AG10803 (cell line): ENCODE measurements at places on chromosomes 2 and 18.

GRCh38 chr2:153077311-153077710 is 358.9 kb downstream of the ARL6IP6 start:
- DNase-seq, result no peak

DNA sequence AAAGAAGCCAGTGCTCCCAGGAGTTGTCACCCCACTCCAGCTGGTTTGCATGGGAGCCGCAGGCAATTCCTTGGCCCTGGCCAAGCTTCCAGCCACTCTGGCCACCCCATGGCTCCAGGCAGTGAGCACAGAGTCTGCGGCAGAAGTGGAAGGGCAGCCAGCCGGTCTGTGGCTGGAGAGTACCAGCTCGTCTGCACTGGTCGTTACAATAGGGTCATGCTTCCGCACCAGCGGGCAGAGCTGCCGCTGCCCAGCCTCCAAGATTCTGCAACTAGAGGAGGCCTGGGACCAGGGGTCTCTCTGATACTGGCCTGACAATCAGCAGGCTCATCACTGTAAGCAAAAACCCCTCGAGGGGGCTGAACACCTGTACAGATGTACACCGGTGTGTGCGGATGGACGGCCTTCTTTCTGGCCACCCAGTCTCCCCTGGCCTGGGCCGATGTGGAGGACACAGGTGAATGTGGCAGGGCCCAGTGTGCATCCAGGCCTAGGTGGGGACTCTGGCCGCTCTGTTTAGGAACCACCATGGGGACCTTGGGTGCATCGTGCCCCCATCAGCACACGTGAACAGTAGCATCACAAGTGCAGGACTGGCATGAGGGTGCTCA is 51.9 kb upstream of the ODC1 start:
- DNase-seq, result no peak

DNA sequence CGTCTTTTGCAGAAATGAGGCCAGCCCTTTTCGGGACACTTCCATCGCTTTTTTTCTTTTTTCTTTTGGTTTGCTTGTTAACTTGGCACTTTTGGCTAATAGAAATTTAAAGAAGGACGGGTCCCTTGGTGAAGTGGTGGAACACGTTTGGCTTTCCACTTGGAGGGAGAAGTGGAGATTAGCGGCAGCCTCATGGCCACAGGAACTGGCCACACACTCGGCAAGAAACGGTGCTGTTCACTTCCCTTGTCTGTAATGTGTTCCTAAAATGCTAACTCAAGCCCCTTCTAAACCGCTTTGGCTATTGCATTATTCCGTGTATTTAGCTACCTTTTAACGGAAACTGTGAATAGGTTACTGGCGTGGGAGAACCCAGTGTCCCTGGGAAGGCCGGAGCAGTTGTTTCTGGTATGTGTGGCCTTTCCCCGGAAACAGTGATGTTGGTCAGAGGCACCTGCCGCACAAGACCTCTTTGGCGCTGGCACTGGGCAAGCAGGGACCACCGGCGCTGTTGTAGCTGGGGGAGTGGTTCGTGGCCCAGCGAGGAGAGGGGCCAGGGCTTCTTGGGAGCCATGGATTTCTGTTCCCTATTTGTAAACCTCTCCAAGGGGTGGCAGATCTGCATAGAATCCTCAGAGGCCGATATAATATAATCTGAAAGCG is 981 bp downstream of the RAMP1 start:
- DNase-seq, result no peak

- peak; percentile 56 for DNase-seq
These were observed 2.4 kb upstream of the HOXD12 start for GRCh38 chr2:176096986-176097819.

GRCh38 chr18:57122936-57123510 is 23.9 kb upstream of the BOD1L2 start:
- DNase-seq, result no peak

GRCh38 chr2:218137514-218137913 is 11.7 kb downstream of the CXCR2 start:
- DNase-seq, result no peak

GRCh38 chr2:216149741-216150140 is 40.6 kb downstream of the XRCC5 start:
- peak; percentile 25 for DNase-seq

DNA sequence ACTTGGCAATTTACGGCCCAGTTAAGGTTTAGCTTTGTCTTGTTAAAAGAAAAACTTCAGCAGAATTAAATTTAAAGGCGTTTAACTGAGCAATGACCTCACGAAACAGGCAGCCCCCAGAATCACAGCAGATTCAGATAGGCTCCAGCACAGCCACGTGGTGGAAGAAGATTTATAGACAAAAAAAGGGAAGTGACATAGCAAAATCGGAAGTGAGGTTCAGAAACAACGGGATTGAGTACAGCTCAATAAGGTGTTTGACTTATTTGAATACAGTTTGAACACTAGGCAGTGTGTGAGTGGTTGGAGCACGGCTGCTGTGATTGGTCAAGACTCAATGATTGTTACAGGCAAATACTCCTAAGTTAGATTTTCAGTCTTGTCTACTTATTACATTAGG is 79.8 kb downstream of the MOGAT1 start:
- no peak for DNase-seq

GRCh38 chr18:23938043-23938756 is 76.4 kb upstream of the TTC39C start:
- no peak for DNase-seq

GRCh38 chr2:1717113-1717512 is 27.2 kb downstream of the PXDN start:
- no peak for DNase-seq

GRCh38 chr2:174780191-174780840 is 16.0 kb upstream of the CHRNA1 start:
- DNase-seq, result peak; percentile 39

- peak; percentile 83 for DNase-seq
These were observed 577 bp downstream of the EHBP1 start for GRCh38 chr2:62705859-62706720.

- no peak for DNase-seq
These were observed 688 bp upstream of the WDR33 start for GRCh38 chr2:127811397-127812321.

GRCh38 chr18:42261731-42262130 is 306.7 kb downstream of the PIK3C3 start:
- no peak for DNase-seq

DNA sequence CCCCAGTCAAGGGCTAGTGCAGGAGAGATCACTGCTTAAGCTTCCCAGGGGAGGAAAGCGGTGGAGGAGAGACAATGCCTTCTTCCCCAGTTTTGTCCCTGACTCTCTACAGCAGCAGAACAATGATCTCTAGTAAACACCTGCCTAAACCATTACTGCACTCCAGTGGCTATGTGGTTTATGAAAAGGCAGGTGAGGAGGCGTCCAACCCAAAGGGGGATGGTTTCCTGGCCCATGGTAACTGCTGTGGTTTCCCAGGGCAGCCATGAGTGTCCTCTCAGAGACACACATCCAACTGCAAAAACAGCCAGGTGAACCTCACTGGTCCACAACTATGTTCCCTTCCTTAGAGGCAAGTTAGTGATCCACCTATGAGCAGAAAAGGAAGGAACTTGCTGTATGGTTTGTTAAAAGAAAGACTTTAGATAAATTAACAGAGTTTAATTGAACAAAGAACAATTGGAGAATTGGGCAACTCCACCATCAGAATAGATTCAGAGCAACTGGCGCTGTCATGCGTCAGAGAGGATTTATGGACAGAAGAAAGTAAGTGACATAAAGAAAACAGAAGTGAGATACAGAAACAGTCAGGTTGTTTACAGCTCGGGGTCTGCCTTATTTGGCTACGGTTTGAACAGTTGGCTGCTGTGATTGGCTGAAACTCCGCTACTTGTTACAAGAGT is 4.8 kb upstream of the TTC39C start:
- no peak for DNase-seq

DNA sequence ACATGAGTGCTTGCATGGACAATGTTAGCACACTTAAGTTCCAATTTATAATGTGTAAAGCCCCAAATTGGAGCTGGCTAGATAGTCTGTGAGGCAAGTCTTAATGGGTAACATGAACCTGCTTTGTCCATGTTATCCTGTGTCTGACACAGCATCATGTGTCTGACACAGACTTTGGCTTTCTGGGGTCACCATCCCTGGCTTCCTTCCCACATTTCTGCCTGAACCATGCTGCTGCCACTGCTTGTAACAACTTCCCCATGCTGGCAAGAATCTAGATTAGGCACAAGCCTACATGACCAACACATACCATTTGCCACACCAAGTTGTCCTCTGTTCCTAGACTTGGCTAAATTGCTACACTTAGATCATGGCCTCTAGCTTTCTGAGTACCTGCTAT is 49.8 kb upstream of the ZBTB7C start:
- DNase-seq, result no peak

DNA sequence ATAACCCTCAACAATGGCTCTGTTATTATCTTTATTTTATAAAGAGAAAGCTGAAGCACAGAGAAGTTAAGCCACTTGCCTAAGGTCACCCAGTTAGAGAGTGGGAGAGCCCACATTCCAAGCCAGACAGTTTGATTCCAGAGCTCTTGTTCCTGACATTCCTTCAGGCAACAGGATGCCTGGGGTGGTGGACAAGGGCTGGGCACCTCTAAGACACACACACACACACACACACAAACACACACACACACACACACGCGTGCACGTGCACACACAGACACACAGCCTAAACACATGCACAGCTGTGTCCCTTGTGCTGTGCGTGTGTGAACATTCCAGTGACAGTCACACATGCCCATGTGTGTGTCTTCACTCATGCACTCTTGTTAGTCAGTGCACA is 26.4 kb downstream of the CELF4 start:
- DNase-seq, result no peak

- no peak for DNase-seq
These were observed 17.7 kb downstream of the MRO start for GRCh38 chr18:50802141-50802540.

DNA sequence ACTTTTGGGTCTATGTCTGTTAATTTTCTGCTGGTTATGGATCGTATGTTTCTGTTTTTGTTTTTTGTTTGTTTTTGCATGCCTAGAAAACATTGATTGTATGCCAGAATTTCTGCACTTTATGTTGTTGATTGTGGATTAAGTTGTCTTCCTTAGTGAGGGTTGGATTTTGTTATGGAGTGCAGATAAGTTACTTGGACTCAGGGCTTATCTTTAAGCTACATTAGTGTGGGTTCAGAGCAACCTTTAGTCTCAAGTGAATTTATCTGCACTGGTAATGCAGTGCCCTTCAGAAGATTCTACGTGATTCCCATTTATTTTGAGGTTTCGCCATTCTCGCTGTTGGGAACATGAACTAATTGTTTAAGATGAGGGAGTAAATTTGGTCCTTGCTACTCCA is 32.9 kb downstream of the UBR3 start:
- DNase-seq, result no peak

- no peak for DNase-seq
These were observed 3.3 kb downstream of the SEMA4C start for GRCh38 chr2:96866586-96866985.

GRCh38 chr2:230327418-230328154 is 593 bp downstream of the SP140L start:
- DNase-seq, result no peak

- DNase-seq, result peak; percentile 40
These were observed 40.0 kb upstream of the BIN1 start for GRCh38 chr2:127146820-127147502.

DNA sequence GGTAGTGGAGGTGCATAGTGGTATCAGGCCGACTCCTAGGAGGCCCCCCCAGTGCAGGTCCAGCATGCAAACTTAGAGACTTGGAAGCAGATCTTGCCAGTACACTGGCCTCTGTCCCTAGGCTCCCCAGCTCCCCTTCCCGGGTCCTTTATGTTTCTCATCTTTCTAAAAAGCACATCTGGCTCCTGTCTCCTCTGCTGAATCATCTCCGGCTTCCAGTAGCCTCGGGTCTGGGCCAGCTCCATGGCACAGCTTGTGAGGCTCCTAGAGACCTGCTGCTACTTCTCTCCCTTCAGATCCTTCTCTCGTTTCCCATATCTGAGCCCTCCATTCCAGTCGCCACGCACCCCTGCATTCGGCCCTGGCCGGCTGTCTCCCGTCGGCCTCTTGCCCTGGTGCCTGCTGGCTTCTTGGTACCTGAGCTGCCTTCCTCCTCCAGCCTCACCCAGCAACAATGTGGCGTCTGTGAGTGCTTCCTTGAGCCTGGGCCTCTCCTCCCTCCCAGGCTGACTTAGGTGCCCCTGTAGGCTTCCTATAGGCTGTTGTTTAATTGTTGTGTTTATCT is 6.6 kb downstream of the TRAF3IP1 start:
- peak; percentile 47 for DNase-seq

DNA sequence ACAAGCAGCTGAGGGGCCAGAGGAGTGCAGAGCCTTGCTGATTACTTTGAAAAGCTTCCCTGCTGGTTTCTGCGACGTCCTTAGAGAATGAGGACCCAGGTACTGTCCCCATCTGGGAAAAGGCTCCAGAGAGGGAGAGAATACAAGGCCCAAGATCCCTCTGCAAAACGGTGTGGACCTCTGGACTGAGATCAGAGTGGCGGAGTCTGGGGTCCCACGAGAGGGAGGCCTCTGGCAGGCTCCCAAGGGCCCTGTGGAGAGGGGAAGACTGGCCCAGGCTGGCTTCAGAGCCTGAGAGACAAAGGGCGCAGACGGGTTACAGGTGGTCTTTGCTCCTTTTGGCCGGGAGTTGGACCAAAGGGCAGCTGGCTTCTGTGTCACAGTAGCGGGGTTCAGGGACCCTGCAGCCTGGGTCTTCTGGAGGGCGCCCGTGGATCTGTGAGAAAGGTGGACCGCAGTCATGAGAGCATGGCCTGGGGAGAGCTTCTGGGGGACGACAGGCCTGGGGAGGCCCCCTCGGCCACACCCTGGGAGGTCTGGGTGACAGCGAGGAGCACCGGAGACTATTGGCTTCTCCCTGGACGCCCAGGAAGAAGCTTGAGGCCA is 805 bp downstream of the SNORC start:
- no peak for DNase-seq

GRCh38 chr2:132597831-132598230 is 72.2 kb downstream of the LYPD1 start:
- no peak for DNase-seq

DNA sequence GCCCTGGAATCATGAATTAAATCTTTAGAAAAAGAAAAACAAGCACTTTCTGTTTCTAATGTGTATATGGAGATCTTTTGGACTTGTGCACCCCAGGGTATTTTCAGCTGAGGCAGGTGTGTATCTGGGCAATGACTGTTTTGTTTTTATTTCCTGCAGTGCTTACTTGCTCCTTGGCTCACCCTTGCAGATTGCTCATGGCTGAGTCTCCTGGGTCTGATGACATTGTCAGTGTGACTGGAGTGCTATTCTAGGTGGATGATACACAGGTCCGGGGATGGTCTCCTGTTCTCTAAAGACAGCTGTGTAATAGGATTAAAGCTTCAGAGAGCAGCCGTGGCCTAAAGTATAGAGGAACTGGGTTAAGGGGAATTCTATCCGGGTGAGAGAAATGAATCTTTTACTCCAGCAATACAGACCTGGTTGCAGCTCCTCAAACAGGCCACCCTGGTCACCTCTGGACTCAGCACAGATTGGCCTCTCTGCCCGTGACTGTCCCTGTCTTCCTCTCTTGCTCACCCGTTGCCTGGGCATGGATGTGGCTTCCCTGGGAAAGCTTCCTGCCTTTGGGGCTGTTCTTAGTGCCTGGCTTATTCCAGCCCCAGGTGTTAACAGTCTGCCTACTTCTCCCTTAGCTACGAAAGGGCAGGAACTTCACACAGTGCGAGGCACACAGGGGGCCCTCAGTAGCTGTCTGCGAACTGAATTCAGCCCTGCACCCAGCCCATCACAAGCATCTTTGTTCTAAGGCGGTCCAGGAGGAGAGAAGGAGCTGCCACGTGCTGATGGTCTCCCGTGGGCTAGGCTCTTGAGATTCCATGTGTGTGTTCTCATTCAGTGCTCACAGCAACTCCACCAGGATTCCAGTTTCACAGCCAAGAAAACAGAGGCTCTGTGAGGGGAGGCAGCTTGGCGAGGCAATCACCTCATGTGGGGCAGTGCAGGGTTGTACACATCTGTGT is 84.3 kb downstream of the ACOXL start:
- DNase-seq, result no peak
